ENCODE measurements at places on chromosomes 3 and 15. TPM values are rescaled to one million over a fixed set of nuclear protein-coding genes. Genes with fewer than 3 reads are reported as not detected.

DUOXA1 gene
- not detected for total RNA-seq

TICRR gene
- 44.4 TPM for total RNA-seq

MESP2 gene
- total RNA-seq: not detected

CCDC13 gene
- total RNA-seq: not detected

CSNK1G1 gene
- total RNA-seq: 16.7 TPM

PRICKLE2 gene
- total RNA-seq: 2.3 TPM

PATL2 gene
- total RNA-seq: 8.8 TPM

SELENOS gene
- total RNA-seq: 36.1 TPM

ARL14 gene
- not detected for total RNA-seq

SPINK8 gene
- total RNA-seq: not detected
